Motor neuron (in vitro differentiated cells): ENCODE measurements at places on chromosomes 5 and 9. TPM values are rescaled to one million over a fixed set of nuclear protein-coding genes. Genes with fewer than 3 reads are reported as not detected.
A peak's percentile ranks its signal among the peaks of the same experiment; 100 is the strongest.

GRCh38 chr5:65916636-65917035 lies 9.7 kb upstream of the ERBIN start:
- no peak for ATAC-seq

GRCh38 chr5:166083183-166083959 lies 2208.1 kb upstream of the WWC1 start:
- ATAC-seq: no peak

The SURF4 gene
- 104 and 113 TPM in 2 replicates for total RNA-seq

The FGF18 gene
- total RNA-seq: 0.19 and 0.22 TPM in 2 replicates

GRCh38 chr5:1013238-1013947 lies 4.8 kb downstream of the NKD2 start:
- no peak for ATAC-seq

- ATAC-seq: no peak
Observed at GRCh38 chr9:103867886-103868285, 226.2 kb upstream of the SMC2 start.

- ATAC-seq: no peak
Observed at GRCh38 chr9:113589890-113590289, 126.4 kb downstream of the RGS3 start.

GRCh38 chr5:53479590-53480415 lies 626 bp upstream of the FST start:
- peak; percentile 64 for ATAC-seq

The COL27A1 gene
- total RNA-seq: 8.2 and 8.3 TPM in 2 replicates

DNA sequence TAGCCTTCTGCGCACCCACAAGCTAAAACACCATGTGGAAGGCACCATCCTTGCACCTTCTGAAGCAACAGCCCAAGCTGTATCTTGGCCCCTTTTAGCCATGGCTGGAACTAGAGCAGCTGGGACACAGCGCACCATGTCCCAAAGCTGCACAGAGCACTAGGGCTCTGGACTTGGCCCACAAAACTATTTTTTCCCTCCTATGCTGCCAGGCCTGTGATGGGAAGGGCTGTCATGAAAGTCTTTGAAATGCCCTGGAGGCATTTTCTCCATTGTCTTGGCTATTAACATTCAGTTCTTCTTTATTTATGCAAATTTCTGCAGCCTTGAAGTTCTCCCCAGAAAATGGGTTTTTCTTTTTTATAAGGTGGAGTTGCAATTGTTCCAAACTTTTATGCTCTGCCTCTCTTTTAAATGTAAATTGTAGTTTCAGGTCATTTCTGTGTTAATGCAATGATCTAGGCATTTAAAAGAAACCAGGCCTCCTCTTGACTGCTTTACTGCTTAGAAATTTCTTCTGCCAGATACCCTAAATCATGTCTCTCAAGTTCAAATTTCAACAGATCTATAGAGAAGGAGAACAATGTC lies 996.3 kb downstream of the TAF11L14 start:
- no peak for ATAC-seq

DNA sequence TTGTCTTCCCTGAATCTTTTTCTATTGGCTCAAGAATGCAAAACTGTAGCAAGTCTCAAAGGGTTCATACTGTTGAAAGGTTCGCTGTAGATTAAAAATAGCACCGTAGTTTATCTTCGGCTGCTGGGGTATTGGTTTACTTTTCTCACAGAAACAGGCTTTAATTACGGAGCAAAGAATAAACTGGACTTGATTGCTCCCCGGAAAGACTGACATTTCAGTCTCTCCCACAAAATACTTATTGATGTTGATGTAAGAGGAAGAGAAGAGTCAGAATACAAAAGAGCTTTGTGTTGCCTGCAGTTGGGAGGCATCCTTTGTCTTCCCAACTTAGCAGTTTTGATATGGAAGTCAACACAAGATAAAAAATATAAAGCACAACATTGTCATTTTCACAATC lies 183.9 kb upstream of the DMAC1 start:
- no peak for ATAC-seq

GRCh38 chr9:77926371-77926878 lies 105.2 kb downstream of the GNAQ start:
- peak; percentile 62 for ATAC-seq

DNA sequence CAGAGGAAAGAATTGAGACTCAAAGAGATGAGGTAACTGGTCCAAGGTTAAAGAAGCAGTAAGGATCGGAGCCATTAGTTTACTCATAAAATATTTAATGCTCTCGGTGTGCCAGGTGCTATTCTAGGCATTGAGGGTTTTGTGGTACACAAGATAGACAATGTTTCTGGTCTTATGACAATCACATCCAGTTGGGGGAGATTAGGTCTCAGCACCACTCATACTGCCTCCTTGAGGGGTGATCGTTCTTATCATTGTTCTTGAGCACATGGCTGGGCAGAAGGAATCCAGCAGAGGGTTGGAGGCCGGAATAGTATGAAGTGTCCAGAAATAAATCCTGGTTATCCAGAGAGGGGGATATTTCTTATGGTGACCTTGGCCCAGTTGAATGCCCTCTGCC lies 40.7 kb upstream of the LCP2 start:
- ATAC-seq: no peak

The FOXD4L5 gene
- total RNA-seq: 1.2 TPM in 1 of 2 replicates, not detected in the other
